CD4-positive, alpha-beta T cell treated with Interleukin-10 for 1 hour (primary cell): ENCODE measurements at places on chromosomes 1 and 21.

GRCh38 chr1:155527677-155528076 is 34.9 kb downstream of the ASH1L start:
- no peak for DNase-seq

DNA sequence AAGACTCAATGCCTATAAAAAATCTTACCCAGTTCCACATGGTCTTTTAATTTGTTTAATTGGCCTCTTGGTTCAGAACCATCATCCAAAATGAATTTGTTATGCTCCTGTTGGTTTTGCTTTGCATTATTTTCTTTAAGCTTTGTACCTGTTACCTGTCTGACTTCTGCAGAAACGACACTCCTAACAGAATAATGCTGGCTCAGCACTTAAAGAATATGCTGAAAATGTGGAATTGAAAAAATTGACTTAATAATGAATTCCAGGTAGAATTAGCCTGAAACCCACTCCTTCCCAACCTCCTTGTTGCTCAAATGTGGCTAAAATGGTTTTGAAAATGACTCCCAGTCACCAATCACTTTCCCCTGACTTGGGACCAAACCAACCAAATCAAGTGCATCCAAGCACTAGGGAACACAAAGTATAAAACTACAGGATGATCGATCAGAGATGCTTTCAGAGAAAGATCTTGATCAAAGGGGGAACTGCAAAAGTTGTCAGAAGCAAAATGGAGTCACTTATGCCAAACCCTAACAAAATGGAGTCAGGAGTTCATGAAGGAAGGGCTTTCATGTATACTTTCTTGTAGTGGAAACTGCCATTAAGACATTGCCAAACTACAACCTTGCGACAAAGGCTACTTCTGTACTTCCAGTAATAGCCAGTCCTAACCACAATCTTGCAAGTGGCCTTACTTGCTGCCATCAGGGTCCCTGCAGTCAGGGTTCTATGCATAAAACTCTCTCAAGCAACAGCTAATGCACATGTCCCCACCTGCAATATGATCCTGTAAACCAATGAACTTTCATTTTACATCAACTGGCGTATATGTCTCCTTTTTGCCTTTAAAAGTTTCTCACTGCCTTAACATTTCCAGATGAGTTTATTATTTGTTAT is 5.4 kb downstream of the GBP7 start:
- DNase-seq, result no peak

DNA sequence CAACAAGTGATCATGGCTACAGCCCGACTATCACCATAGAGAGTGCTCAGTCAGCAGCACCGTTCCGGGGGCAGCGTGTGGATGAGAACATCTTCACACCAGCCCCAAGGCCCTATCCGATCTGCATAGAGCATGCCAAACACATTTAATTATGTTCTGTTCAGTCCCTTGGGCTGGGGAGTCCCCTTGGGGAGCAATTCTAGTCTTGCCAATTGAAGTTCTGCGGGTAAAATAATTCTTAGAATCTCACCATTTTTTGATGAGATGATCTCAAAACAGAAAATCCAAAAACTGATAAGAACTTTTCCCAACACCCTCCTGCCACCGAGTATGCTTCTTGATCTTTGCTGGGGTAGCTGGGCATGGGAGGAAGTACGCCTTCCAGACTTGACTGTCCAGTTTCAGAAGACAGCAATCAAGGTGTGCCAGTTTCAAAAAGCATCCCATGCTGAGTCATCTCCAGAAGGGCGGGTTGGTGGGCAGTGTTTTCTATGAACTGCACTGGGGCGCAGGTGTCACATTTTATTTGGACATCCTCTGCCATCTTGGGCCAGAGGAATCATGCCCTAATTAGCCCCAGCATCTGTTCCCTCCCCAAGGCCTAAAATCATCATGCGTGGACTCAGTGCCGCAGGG is 20.8 kb upstream of the PTPRF start:
- no peak for DNase-seq

DNA sequence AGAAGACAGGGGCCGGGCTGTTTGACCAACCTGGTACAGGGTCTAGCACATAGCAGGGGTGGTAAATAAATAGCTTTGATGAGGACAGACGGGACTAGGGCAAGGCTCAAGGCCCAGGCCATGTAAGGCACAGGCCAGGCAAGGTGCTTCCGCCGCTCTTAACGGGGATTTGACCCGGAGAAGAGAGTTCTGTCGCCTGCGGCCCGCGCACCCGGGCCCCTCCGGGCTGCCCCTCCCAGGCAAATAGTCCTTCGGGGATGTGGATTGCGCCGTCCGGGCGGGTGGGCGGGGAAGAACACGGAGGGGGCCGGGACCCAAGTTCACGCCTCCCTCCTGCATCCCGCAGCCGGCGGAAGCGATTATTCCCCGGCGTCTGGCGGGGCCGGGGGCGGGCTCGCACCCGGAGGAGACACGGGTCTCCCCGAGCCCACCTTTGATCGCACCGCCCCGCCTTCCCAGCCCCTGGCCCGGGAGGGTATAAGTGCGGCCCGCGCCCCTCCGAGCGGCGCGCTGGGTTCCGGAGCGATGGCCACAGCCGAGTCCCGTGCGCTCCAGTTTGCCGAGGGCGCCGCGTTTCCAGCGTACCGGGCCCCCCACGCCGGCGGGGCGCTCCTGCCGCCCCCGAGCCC is at the start of gene MIXL1:
TSS of gene MIXL1 (plus strand) at position 508 of the 629 bp plus-strand sequence. CDS start at position 526, 18 bp downstream.
- no peak for DNase-seq

DNA sequence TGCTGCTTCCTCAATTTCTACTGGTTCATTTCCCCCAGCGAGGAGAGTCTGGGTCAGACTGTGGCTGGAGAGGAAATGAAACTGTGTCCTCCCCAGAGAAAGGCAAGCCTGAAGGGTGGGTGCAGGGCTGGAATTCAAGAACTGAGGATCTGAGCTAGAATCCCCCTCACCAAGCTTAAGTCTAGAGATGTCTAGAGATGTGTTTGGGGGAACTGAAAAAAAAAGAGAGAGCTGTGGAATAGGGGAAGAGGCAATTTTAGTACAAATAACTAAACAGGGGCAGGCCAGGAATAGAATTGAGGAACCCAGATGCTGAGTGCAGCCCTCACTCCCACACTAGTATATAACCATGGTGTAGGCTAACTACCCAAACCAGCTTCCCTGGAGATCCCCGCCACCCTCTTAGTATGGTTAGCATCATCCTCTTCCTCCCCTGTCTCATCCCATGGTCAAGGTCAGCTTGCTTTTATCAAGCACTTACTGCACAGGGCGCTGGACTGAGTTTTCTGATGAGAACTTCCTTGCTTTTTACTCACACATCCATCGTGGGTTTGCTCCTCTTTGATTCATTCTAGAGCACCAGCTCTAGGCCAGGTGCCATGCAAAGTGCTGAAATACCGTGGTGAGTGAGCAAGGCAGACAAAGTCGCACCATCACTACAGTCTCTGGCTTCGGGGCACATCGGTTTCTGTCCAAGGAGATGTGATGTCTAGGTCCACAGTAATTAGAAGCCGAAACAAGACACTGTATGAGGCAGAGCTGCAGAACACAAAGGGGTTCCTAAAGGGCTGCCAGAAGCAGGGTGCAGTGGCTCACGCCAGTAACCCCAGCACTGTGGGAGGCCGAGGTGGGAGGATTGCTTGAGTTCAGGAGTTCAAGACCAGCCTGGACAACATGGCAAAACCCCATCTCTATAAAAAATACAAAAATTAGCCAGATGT is 112.9 kb upstream of the IPO9 start:
- DNase-seq, result peak; percentile 15

DNA sequence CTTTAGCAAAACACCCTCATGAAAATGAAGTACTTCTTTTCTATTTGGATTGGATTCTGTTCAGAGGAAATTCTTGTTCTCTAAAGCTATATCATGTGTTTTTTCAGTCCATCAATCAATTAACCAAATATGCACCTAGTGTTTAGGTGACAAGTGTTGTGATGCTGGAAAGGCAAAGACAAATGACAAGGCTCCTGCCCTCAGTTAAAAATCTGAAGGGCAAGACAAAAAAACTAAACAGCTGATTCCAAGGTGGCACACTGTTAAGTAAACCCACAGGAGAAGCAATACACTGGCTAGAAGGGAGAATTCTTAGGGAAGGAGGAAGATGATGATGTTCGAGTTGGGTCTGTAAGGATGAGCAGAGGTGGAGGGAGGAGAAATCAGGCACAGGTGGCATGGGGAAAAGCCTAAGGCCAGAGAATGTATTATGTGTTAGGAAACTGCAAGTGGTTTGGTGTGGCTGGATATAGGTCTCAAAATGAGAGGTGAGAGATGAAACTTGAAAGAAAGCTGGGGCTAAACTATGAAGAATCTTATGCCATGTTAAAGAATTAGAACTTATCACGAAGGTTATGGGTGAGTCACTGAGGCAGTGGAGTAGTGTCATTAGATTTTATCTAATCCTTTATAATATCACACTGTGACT is 51.8 kb upstream of the GFI1 start:
- DNase-seq, result peak; percentile 21

- DNase-seq, result no peak
Measured at GRCh38 chr1:210882414-210883221, 251.3 kb downstream of the KCNH1 start.

DNA sequence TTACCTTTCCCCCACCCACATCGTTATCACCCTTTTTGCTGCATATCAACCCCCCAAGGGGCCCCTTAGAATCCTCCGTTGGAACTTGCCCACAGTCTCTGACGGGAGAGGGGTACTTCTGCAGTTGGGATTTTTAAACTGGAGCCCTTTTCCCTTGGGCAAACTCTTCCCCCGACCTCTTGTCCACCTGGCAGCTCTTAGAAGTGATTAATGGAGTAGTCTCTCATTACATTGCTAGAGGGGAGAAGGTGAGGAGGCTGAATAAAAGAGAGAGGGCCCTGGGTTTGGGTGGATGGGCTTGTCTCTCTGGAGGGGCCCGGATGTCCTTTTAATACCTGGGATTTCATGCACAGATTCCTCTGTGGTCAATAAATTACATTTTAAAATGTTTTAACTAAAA is 27.2 kb upstream of the TSPAN2 start:
- no peak for DNase-seq

DNA sequence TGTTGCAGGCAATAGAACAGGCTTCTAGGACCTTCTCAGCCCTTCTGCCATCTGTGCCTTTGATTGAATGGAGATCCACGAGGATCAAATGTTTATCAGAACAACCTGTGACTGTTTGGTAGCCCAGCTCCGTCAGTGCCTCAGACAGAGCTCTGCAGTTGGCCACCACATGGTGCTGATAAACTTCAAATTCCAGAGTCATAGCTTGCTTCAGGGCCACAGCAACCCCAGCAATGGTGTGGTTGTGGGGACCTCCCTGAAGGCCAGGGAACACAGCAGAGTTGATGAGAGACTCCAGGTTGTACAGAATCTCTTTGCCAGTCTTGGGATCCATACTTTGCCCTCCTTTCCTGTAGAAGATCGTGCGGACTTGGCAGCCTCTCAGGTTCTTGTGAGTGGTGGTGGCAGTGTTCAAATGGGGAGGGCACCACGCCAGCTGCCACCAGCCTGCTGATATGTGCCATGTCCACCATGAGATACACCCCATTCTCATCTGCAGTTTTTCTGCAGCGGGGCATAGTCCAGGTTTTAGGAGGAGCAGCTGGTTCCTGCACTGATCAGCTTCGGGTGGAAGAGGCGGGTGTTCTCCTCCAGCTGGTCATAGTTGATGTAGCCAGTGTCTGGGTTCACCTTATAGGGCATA is 82.9 kb upstream of the ARTN start:
- DNase-seq, result no peak

DNA sequence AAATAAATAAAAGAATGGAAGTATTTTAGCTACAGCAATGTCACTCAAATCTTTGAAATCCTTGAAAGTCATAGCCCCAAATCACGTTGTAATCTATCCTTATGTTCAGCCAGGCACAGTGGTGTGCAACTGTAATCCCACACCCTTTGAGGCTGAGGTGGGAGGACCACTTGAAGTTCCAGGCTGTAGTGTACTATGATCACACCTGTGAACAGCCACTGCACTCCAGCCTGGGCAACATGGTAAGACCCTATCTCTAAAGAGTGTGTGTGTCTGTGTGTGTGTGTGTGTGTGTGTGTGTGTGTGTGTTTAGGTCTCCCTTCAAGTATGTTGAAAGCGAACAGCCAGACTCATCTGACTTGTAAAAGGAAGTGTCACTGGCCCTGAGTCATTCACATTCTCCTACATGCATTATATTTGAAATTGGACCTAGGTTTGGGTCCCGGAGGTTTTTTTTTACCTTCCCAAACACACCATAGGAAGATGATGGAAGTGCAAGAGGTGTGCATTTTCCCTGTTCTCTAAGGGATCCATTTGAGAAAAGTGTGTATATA is 50.1 kb downstream of the ZNF281 start:
- DNase-seq, result no peak

DNA sequence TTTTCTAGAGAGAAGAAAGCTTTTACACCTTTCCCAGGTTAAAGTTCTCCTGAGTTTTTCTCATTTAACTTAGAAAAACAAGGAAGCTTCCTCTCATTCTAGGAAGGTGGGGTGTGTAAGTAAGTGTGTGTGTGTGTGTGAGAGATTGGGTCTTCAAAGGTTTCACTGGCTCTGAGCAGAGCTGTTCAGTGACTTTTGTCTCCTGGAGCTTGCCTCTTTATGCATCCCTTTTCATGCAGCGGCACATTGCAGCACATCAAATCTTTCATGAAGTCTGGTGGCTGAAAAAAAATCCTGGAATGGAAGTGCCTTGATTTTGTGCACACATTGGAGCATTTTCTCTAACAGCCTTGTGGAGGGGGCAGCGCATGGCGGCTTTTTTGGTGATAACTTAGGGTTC is 3.4 kb downstream of the GPA33 start:
- DNase-seq, result no peak

- DNase-seq, result no peak
Measured at GRCh38 chr1:71399594-71399993, 318.8 kb upstream of the ZRANB2 start.

DNA sequence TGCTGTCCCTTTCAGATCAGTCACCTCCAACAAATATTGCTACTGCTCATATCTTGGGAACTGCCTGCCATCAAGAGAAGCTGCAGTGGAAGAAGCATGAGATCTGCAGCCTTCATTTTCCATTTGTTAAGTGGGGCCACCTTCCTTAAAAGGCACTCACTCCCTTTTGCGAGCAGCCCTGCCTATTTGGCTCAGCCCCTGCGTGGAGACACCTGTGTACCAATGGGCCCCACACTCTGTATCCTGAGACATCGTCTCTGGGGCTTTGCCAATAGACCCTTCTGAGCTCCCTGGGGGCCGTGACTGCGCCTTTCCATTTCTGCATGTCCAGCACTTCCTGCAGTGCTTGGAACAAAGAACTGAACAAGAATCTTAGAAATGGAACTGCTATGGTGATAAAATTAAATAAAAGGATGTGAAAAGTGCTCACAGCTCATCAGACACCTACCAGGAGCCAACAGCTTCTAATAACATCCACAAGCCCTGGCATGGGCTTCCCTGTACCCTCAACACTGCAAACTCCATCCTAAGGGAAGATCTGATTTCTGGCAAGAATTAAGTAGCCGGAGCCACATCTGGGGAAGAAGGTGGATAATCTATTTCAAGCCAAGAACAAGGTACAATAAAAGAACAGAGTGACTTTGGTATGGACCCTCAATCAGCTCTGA is 36.7 kb downstream of the PARP1 start:
- DNase-seq, result no peak

DNA sequence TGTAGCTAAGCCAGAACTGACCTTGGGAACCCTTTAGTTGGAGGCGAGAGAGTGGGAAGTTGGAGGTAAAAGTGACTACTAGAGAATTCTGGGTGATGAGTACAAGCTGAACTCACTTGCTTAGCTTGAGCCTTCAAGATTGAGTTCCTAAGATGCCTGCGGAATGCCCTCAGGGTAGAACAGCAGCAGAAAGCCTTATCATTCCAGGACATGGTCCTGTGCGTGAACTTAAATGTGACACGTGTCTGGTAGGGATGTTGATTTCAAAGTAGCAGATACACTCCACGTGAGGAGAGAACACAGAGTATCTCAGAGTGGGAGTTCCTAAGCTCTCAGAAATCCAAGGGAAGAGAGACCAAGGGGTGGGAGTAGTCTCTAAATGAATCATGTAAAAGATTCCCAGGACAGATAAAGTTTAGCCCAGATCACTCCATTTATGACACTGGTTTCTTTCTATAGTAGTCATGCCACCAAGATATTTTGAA is 60.1 kb downstream of the KCNK1 start:
- DNase-seq, result no peak
